ENCODE measurements at places on chromosomes 12 and 14. TPM values are rescaled to one million over a fixed set of nuclear protein-coding genes. Genes with fewer than 3 reads are reported as not detected.

The ZDHHC22 gene
- total RNA-seq: under 0.01 TPM

The OVCH1 gene
- total RNA-seq: not detected

The ARL6IP4 gene
- total RNA-seq: 210 TPM

The TIMELESS gene
- total RNA-seq: 11.3 TPM

The GPR135 gene
- total RNA-seq: 1.1 TPM

The GALNT16 gene
- total RNA-seq: not detected

The ITPR2 gene
- total RNA-seq: 15.2 TPM

The KLHL33 gene
- under 0.01 TPM for total RNA-seq

The DEGS2 gene
- 0.31 TPM for total RNA-seq

The ISM2 gene
- total RNA-seq: not detected

The ATP2A2 gene
- total RNA-seq: 86.6 TPM

The TSPAN9 gene
- 121 TPM for total RNA-seq

The FIGNL2 gene
- 0.31 TPM for total RNA-seq

The RBP5 gene
- 0.38 TPM for total RNA-seq

The NEDD1 gene
- 42.7 TPM for total RNA-seq

The HOXC6 gene
- not detected for total RNA-seq

The GLIPR1L2 gene
- total RNA-seq: not detected

The GABARAPL1 gene
- 141 TPM for total RNA-seq

The IFNG gene
- not detected for total RNA-seq

The MYL2 gene
- not detected for total RNA-seq

The TSPAN8 gene
- not detected for total RNA-seq

The TPPP2 gene
- total RNA-seq: not detected

The SYT10 gene
- total RNA-seq: not detected

The RPGRIP1 gene
- total RNA-seq: 0.19 TPM

The CLEC4C gene
- total RNA-seq: not detected

The MYF5 gene
- not detected for total RNA-seq

The ST8SIA1 gene
- total RNA-seq: 0.06 TPM

The TSPAN19 gene
- total RNA-seq: not detected

The RNASE2 gene
- total RNA-seq: not detected

The AQP6 gene
- total RNA-seq: not detected

The SLC38A4 gene
- 4.2 TPM for total RNA-seq

The AMIGO2 gene
- total RNA-seq: 3.2 TPM

The MEG3 gene
- total RNA-seq: 3.1 TPM

The STAB2 gene
- total RNA-seq: not detected

The CATSPERB gene
- total RNA-seq: not detected

The CISTR gene
- not detected for total RNA-seq

The MMP19 gene
- 1.4 TPM for total RNA-seq

The P2RX2 gene
- not detected for total RNA-seq

The DDN gene
- under 0.01 TPM for total RNA-seq

The FRMD6 gene
- 404 TPM for total RNA-seq

The SPIC gene
- total RNA-seq: not detected

The NCOR2 gene
- total RNA-seq: 14.6 TPM

The GZMB gene
- not detected for total RNA-seq
